ENCODE measurements at places on chromosomes 2 and 18. TPM values are rescaled to one million over a fixed set of nuclear protein-coding genes. Genes with fewer than 3 reads are reported as not detected.
A peak's percentile ranks its signal among the peaks of the same experiment; 100 is the strongest.

GRCh38 chr18:79884294-79884962 lies 67.0 kb downstream of the SLC66A2 start:
- no peaks in the 10 kb centered on the region for H3K36me3 ChIP-seq
- H3K4me3 ChIP-seq = no peak overlapping the region

LIMS2 gene
- 79.8 TPM for total RNA-seq

GRCh38 chr2:241981076-241981700 lies 111.7 kb downstream of the RTP5 start:
- no peak overlapping the region for H3K27ac ChIP-seq
- H3K4me1 ChIP-seq = no peaks in the 10 kb centered on the region
- no peak for DNase-seq
- no peaks in the 10 kb centered on the region for H3K36me3 ChIP-seq
- no peak overlapping the region for H3K4me3 ChIP-seq
- H3K27me3 ChIP-seq = no peaks in the 10 kb centered on the region

PTPN2 gene
- 53.2 TPM for total RNA-seq

DNA sequence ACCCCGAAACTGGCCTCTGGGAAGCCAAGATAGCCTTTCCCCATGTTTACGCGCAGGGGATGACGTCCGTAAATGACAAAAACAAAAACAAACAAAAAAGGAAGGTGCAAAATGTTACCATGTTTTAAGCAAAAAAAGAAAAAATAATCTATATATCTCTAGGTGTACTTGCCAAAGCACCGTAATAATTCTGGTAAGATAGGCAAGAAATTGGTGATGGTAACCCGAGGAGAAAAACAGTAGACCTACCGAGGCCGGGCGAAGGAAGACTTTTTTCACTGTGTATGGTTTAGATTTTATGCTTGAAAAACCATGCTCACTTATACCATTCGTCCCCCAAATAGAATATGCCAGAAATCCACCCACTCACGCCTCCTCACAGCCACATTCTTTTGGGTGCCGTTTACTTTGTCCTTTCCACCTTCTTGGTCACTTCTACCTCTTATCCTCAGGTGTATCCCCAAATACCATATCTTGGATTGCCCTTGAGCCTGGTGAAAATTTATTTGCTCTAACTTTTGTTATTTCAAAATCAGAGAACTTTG lies 8.0 kb downstream of the GATA6 start:
- no peak overlapping the region for H3K4me3 ChIP-seq
- H3K27ac ChIP-seq = peak overlapping the region; percentile 55
- no peak for DNase-seq
- peaks cover 11% of the 10 kb centered on the region for H3K4me1 ChIP-seq
- no peaks in the 10 kb centered on the region for H3K27me3 ChIP-seq

MAP4K3 gene
- 62.6 TPM for total RNA-seq

TMEM247 gene
- not detected for total RNA-seq

GRCh38 chr2:213086571-213086970 lies 64.8 kb downstream of the IKZF2 start:
- no peaks in the 10 kb centered on the region for H3K36me3 ChIP-seq
- DNase-seq = no peak
- no peak overlapping the region for H3K27ac ChIP-seq
- no peak overlapping the region for H3K4me3 ChIP-seq
- peaks cover 5% of the 10 kb centered on the region for H3K4me1 ChIP-seq
- no peaks in the 10 kb centered on the region for H3K27me3 ChIP-seq

GRCh38 chr18:65946777-65947176 lies 196.0 kb downstream of the CDH7 start:
- no peaks in the 10 kb centered on the region for H3K4me1 ChIP-seq
- H3K27ac ChIP-seq = no peak overlapping the region
- H3K36me3 ChIP-seq = no peaks in the 10 kb centered on the region

GRCh38 chr2:30362468-30363081 lies 84.5 kb upstream of the LCLAT1 start:
- H3K27me3 ChIP-seq = no peaks in the 10 kb centered on the region
- no peaks in the 10 kb centered on the region for H3K36me3 ChIP-seq
- peak overlapping the region; percentile 80 for H3K27ac ChIP-seq
- no peak overlapping the region for H3K4me3 ChIP-seq
- peaks cover 35% of the 10 kb centered on the region for H3K4me1 ChIP-seq

DNA sequence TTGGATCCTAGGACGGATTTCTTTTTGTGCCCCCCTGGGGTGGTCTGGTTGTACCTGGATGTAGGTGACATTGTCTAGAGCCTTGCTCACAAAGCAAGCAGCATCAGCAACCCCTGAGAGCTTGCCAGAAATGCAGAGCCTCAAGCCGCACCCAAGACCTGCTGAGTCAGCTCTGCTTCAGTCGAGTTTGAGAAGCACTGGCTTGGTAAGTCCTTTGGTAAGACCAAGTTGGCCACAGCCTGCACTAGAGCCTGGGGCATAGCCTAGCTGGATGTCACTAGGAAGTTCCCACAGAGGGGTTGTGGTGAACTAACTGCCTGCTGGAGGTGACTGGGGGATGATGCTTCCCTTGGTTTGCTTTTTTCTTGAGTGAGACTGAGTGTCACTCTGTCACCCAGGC lies 6.2 kb downstream of the ABCG5 start:
- no peak for DNase-seq
- H3K4me1 ChIP-seq = peaks cover 8% of the 10 kb centered on the region
- H3K36me3 ChIP-seq = no peaks in the 10 kb centered on the region

- no peaks in the 10 kb centered on the region for H3K27me3 ChIP-seq
- H3K36me3 ChIP-seq = no peaks in the 10 kb centered on the region
- no peaks in the 10 kb centered on the region for H3K4me1 ChIP-seq
- no peak for DNase-seq
- H3K4me3 ChIP-seq = no peak overlapping the region
- no peak overlapping the region for H3K27ac ChIP-seq
Measured at GRCh38 chr18:50627594-50628532, 68.0 kb downstream of the MAPK4 start.

- no peaks in the 10 kb centered on the region for H3K36me3 ChIP-seq
- no peak overlapping the region for H3K4me3 ChIP-seq
- no peaks in the 10 kb centered on the region for H3K4me1 ChIP-seq
- H3K27me3 ChIP-seq = no peaks in the 10 kb centered on the region
Measured at GRCh38 chr2:205582366-205582765, 99.9 kb upstream of the NRP2 start.

- no peaks in the 10 kb centered on the region for H3K4me1 ChIP-seq
- H3K4me3 ChIP-seq = no peak overlapping the region
- peaks cover 3% of the 10 kb centered on the region for H3K27me3 ChIP-seq
- H3K36me3 ChIP-seq = no peaks in the 10 kb centered on the region
Measured at GRCh38 chr2:240060977-240061591, 7.8 kb upstream of the OR6B3 start.

MPV17 gene
- 51.2 TPM for total RNA-seq

SLC23A3 gene
- total RNA-seq = 2.5 TPM

ATP6V1B1 gene
- total RNA-seq = 3.2 TPM

TNS1 gene
- 766 TPM for total RNA-seq

PTH2R gene
- total RNA-seq = not detected

DNA sequence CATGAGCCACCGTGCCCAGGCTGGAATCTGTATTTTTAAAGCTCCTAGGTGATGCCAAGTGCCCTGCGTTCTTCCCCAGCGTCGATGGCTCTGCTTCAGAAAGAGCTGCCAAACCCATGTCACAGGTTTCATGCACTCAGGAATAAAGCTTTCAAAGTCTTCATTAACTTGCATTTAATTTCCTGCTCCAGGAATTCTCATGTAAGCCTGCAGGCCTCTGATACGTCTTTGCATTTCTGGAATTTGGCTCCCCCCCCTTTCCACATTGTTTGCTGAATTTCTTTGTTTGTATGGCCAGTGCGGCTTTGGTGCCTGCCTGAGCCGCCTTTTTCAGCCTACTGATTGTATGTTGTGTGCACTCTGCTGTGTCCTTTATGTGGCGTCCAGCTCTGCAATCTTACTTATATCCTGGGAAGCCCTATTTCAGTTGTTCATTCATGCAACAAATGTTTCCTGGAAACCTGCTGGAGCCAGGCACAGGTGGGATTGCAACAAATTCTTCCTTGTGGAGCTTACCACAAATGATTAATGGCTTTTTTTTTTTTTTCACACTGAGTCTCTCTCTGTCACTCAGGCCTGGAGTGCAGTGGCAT lies 17.9 kb upstream of the OTOF start:
- no peak overlapping the region for H3K4me3 ChIP-seq
- DNase-seq = no peak
- no peaks in the 10 kb centered on the region for H3K4me1 ChIP-seq

DNA sequence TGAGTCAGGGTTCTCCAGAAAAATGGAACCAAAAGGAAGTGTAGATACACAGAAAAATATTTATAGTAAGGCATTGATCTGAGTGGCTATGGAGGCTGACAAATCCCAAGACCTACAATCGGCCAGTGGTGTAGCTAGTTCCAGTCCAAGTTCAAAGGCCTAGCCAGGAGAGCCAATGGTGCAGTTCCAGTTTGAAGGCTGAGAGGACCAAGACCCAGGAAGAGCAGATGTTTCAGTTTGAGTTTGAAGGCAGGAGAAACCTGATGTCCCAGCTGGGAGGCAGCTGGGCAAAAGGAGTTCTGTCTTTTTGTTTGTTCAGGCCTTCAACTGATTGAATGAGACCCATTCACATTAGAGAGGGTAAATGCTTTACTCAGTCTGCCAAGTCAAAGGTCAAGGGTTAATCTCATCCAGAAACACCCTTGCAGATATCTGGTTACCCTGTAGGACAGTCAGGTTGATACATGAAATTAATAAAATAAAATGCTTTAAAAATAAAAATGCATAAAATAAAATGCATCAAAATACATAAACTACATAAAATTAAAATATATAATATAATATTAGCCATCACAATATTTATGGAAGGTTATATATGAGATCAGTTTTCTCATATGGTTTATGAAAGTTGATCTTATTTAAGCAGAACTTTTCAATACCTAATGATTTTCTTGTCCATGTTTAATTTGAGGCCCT lies 38.7 kb downstream of the KCNE4 start:
- H3K4me3 ChIP-seq = no peak overlapping the region
- no peaks in the 10 kb centered on the region for H3K27me3 ChIP-seq
- no peaks in the 10 kb centered on the region for H3K4me1 ChIP-seq
- no peak for DNase-seq

DNA sequence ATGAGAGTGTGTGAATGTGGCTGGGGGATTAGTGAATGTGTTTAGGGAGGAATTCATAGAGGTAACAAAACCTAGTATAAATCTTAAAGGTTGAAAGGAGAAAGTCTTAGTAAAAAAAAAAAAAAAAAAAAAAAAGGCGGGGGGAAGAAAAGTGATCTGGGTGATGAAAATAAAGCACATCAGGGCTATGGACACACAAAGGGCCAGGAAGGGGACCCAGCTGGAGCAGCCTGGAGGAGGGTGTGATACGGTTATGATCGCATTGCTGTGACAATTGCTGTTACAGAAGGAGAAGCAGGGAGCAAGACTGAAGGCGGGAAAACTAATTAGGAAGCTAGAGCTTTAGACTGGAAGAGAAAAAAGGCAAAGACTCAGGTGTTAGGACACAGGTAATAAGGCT lies 85.4 kb downstream of the DLGAP1 start:
- H3K36me3 ChIP-seq = no peaks in the 10 kb centered on the region
- DNase-seq = no peak
- no peaks in the 10 kb centered on the region for H3K4me1 ChIP-seq
- no peak overlapping the region for H3K4me3 ChIP-seq

COL3A1 gene
- total RNA-seq = 185 TPM

DNA sequence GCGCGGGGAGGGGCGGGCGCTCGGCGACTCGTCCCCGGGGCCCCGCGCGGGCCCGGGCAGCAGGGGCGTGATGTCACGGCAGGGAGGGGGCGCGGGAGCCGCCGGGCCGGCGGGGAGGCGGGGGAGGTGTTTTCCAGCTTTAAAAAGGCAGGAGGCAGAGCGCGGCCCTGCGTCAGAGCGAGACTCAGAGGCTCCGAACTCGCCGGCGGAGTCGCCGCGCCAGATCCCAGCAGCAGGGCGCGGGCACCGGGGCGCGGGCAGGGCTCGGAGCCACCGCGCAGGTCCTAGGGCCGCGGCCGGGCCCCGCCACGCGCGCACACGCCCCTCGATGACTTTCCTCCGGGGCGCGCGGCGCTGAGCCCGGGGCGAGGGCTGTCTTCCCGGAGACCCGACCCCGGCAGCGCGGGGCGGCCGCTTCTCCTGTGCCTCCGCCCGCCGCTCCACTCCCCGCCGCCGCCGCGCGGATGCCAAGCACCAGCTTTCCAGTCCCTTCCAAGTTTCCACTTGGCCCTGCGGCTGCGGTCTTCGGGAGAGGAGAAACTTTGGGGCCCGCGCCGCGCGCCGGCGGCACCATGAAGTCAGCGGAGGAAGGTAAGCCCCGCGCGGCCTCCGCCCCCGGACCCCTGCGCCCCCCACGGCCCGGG lies at the start of gene NFATC1:
NFATC1 (plus strand) TSS at position 170 of the 644 bp plus-strand sequence; CDS start at position 465, 295 bp downstream.
- peaks cover 40% of the 10 kb centered on the region for H3K4me1 ChIP-seq
- H3K27ac ChIP-seq = peak within 1 kb of the TSS; percentile 79
- no peaks in the 10 kb centered on the region for H3K36me3 ChIP-seq
- peak; percentile 94 for DNase-seq
- peak within 1 kb of the TSS; percentile 68 for H3K4me3 ChIP-seq
- H3K27me3 ChIP-seq = no peaks in the 10 kb centered on the region

- no peak overlapping the region for H3K27ac ChIP-seq
- no peak for DNase-seq
- no peaks in the 10 kb centered on the region for H3K27me3 ChIP-seq
- no peaks in the 10 kb centered on the region for H3K4me1 ChIP-seq
- H3K36me3 ChIP-seq = no peaks in the 10 kb centered on the region
Measured at GRCh38 chr2:23073056-23073455, 311.9 kb upstream of the KLHL29 start.

DNA sequence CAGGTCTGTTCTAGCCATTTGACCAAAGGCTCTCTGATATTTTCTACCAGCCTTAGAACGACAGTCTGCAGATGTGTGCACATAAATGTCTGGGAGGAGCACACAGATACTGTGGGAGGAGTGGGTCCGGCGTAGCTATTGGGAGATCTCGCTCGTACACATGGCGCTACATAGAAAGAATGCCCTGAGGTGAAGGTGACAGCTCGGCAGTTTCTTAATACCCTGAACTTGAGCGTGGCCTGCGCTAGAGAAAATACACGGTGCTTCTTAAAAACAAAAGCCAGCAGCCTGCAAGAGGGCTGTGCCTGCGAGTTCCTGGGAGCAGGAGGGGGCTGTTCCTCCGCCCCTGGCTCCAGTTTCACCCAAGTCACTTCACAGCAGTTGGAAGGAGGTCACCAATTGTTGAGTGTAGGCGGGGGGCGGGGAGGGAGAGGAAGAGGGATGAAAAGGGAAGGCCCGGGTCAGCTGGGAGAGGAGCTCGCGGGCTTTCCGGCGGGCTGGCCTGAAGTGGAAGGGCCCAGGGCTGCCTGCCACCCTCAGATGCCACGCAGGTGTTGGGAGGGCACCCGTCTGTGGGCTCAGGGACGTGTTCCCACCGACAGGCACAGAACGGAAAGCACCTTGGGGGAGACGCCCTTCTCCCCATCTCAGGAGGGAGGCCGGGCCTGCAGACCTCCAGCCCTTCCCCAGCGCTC lies 124.7 kb upstream of the ZNF516 start:
- DNase-seq = peak; percentile 76
- H3K36me3 ChIP-seq = no peaks in the 10 kb centered on the region
- peak overlapping the region; percentile 42 for H3K4me3 ChIP-seq

Measured in upper lobe of left lung (tissue), 6 donors.